Progenitor cell of endocrine pancreas (in vitro differentiated cells): ENCODE measurements at places on chromosomes 16 and 17.

- DNase-seq, result no peak
- peaks cover 19% of the 10 kb centered on the region for H3K4me1 ChIP-seq
- no peak overlapping the region for H3K4me3 ChIP-seq
- H3K27me3 ChIP-seq, result peaks cover 22% of the 10 kb centered on the region
These were observed 23.6 kb downstream of the CACNA1G start for GRCh38 chr17:50584116-50584515.

DNA sequence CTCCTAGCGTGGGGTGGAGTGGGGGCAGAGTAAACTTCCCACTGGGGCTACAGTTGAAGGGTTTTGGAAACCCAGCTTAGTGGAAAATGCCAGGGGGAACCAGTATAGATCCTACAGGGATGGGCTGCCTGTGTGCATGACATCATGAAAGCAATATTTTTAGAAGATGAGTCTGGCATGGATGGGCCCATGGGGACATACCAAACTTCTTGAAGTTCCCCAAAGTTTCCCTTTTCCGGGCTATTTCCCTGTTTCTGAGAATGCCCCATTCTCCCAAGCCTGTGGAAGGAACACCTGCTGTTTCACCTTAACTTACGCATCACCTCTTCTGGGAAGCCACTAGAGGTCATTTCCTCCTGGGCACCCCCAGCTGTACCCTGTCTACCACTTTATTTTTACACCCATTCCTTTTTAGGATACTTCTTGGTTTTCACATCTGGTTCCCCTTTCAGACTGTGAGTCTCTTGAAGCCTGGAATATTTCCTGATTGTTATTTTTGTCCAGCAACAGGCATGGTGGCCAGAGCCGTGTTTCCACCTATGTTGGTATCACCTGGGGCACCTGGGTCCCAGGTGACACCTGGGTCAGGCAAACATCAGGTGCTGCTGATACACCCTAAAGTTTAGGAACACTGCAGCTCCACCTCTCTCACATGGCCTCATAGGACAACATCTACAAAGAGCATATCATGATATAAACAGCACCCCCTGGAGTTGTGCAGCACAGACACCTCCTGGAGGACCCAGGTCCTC, 9.8 kb downstream of the SOCS3 start:
- H3K4me3 ChIP-seq, result no peak overlapping the region
- peaks cover 42% of the 10 kb centered on the region for H3K27me3 ChIP-seq
- no peak overlapping the region for H3K27ac ChIP-seq
- no peak for DNase-seq
- H3K4me1 ChIP-seq, result peaks cover 4% of the 10 kb centered on the region

- H3K4me3 ChIP-seq, result no peak overlapping the region
- H3K36me3 ChIP-seq, result peaks cover 1% of the 10 kb centered on the region
- H3K27me3 ChIP-seq, result peaks cover 48% of the 10 kb centered on the region
- DNase-seq, result no peak
- no peak overlapping the region for H3K27ac ChIP-seq
These were observed 481.5 kb upstream of the ZFHX3 start for GRCh38 chr16:73529303-73530012.

GRCh38 chr16:138049-138417, 440 bp downstream of the NPRL3 start:
- H3K4me3 ChIP-seq, result peak overlapping the region; percentile 80
- peak; percentile 42 for DNase-seq
- H3K27me3 ChIP-seq, result peaks cover 6% of the 10 kb centered on the region
- H3K27ac ChIP-seq, result peak overlapping the region; percentile 55

DNA sequence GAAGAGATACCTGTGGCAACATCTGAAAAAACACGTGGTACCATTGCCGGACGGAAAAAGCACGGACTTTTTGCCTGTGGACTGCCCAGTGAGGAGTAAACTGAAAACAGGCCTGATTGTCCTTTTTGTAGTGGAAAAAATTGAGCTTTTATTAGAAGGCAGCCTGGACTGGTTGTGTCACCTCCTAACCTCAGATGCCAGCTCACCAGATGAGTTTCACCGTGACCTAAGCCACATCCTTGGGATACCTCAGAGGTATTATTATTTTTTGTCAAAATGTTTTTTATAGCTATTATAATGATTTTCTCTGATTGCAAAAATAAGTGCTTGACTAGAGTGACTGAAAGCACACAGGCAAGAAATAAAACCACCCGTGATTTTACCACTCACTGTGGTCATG, 34.9 kb downstream of the RNF213 start:
- no peak overlapping the region for H3K27ac ChIP-seq
- H3K27me3 ChIP-seq, result no peaks in the 10 kb centered on the region
- H3K36me3 ChIP-seq, result peaks cover 23% of the 10 kb centered on the region
- H3K4me1 ChIP-seq, result no peaks in the 10 kb centered on the region
- DNase-seq, result no peak
- no peak overlapping the region for H3K4me3 ChIP-seq

- H3K4me1 ChIP-seq, result no peaks in the 10 kb centered on the region
- peaks cover 10% of the 10 kb centered on the region for H3K27me3 ChIP-seq
- H3K4me3 ChIP-seq, result no peak overlapping the region
- no peak for DNase-seq
These were observed 421.0 kb upstream of the CDH5 start for GRCh38 chr16:65945493-65945892.

DNA sequence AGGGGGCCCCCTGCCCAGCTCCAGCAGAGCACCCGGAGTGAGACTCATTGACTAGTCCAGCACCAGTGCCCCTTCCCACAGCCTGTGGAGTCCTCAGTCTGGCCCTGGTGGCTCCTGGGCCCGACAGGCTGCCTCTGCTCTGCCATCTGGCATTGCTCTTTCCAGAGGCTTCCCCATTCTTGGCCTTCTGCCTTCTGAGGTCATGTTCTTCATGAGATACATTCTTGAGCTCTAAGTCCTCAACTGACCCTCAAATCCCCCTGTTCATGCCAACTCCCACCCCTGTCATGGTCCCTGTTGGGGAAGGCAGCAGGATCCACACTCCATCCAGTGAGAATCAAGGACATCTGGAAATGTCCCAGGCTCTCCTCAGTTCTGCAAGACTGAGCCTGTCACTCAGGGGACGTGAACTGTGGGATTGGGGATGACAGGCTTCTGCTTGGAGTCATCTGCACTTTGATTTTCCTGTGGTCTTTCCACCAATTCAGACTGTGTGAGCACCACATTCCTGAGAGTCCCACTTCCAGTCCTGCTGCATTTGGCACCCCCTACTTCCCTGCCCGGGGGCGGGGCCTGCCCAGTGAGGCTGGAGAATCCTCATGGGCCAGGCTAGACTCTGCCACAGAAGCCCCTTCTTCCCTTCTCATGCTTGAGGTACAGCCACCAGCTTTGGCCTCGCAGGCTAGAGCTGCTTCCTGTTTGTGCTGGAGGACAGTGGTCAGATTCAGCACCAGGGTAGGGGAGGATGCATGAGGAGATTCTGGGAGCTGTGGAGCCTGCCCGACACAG, 2.7 kb downstream of the TRPV2 start:
- H3K36me3 ChIP-seq, result no peaks in the 10 kb centered on the region
- H3K27ac ChIP-seq, result no peak overlapping the region
- no peak for DNase-seq
- no peak overlapping the region for H3K4me3 ChIP-seq

DNA sequence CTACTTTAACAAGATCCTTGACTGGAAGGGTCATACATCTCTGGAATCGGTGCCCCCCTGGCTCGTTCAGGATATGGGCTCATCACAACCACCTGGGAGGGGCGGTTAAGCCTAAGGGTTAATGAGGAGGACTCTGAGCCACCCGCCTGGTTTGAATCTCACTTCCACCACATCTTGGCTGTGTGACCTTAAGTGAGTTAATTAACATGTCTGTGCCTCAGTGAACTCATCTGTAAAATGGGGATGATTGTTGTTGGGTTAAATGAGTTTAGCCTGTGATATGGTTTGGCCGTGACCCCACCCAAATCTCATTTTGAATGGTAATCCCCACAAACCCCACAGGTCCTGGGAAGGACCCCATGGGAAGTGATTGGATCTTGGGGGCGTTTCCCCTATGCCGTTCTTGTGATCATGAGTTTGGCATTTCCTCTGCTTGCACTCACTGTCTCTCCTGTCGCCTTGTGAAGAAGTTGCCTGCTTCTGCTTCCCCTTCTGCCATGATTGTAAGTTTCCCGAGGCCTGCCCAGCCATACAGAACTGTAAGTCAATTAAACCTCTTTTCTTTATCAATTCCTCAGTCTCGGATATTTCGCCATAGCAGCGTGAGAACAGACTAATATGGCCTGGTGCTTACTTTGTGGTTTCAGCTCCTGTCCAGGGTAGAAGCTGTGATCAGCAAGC, 214.0 kb upstream of the CIBAR2 start:
- peaks cover 17% of the 10 kb centered on the region for H3K4me1 ChIP-seq
- H3K4me3 ChIP-seq, result no peak overlapping the region
- peaks cover 12% of the 10 kb centered on the region for H3K27me3 ChIP-seq
- no peak for DNase-seq

DNA sequence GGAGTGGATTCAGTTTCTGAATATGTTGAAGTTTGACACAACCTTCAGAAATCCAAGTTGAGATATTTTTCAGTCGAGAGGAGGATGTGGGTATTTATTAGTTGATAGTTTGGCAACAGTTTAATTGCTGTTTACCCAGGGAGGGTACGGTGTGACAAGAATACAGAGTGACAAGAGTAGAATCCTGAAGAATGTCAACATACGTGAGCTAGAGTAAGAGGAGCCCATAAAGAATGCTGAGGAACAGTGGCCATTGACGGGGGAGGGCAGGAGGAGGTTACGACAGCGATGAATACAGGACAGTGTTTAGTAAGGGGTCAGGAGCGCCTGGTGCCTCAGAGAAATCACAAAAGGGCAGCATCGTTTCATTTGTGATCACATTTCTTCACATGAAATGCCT, 76.5 kb downstream of the AATF start:
- H3K4me3 ChIP-seq, result no peak overlapping the region
- no peak overlapping the region for H3K27ac ChIP-seq
- H3K4me1 ChIP-seq, result peaks cover 6% of the 10 kb centered on the region
- H3K27me3 ChIP-seq, result no peaks in the 10 kb centered on the region
- no peak for DNase-seq
- H3K36me3 ChIP-seq, result peaks cover 4% of the 10 kb centered on the region

GRCh38 chr16:1182950-1183907, 30.3 kb downstream of the CACNA1H start:
- no peak overlapping the region for H3K27ac ChIP-seq
- DNase-seq, result no peak
- H3K36me3 ChIP-seq, result peaks cover 3% of the 10 kb centered on the region
- no peak overlapping the region for H3K4me3 ChIP-seq

DNA sequence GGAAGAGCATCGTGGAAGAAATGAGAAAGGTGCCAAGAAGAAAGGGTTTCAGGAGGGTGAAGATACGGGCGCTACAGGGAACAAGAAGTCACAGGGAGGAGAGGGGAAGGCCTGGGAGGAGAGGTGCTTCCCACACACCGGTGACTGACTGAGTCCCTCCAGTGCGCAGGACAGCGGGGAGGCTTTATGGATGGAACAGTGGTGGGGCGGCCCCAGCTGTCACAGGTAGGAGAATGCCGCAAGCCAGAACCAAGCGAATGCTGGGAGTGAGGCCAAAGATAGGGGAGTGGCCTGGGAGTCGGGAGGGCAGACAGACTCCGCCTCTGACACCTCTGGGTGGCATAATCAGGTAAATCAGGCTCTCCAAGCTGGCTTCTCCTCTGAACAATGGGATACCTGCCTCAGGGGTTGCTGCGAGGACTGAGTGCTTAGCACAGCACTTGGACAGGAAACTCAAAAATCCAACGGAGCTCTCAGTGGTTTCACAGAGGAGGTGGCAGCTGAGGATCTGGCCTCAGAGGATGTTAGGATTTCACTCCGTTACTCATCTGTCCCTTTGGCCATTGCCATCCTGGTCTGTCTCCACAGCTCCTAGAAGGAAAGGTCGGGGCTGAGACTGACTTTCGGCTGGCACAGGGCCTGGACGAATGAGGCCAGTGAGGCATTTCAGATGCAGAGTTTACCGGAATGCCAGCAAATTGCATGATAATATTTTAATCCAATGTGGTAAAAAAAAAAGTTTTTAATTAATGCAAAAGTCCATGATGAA, 717 bp upstream of the CNP start:
- H3K4me3 ChIP-seq, result peak overlapping the region; percentile 79
- peaks cover 3% of the 10 kb centered on the region for H3K36me3 ChIP-seq
- H3K4me1 ChIP-seq, result peaks cover 18% of the 10 kb centered on the region
- DNase-seq, result peak; percentile 49
- no peaks in the 10 kb centered on the region for H3K27me3 ChIP-seq

- H3K4me1 ChIP-seq, result no peaks in the 10 kb centered on the region
- no peaks in the 10 kb centered on the region for H3K36me3 ChIP-seq
- H3K4me3 ChIP-seq, result no peak overlapping the region
- no peaks in the 10 kb centered on the region for H3K27me3 ChIP-seq
- H3K27ac ChIP-seq, result no peak overlapping the region
These were observed 48.5 kb downstream of the CDH13 start for GRCh38 chr16:82675300-82675699.

- DNase-seq, result no peak
- H3K4me3 ChIP-seq, result no peak overlapping the region
- H3K36me3 ChIP-seq, result peaks cover 3% of the 10 kb centered on the region
- no peak overlapping the region for H3K27ac ChIP-seq
- no peaks in the 10 kb centered on the region for H3K4me1 ChIP-seq
- no peaks in the 10 kb centered on the region for H3K27me3 ChIP-seq
These were observed 8.4 kb upstream of the SMIM5 start for GRCh38 chr17:75624714-75625345.

- no peak for DNase-seq
- no peak overlapping the region for H3K27ac ChIP-seq
- H3K27me3 ChIP-seq, result no peaks in the 10 kb centered on the region
- peaks cover 36% of the 10 kb centered on the region for H3K4me1 ChIP-seq
These were observed 1.1 kb downstream of the ORC6 start for GRCh38 chr16:46690281-46691178.

DNA sequence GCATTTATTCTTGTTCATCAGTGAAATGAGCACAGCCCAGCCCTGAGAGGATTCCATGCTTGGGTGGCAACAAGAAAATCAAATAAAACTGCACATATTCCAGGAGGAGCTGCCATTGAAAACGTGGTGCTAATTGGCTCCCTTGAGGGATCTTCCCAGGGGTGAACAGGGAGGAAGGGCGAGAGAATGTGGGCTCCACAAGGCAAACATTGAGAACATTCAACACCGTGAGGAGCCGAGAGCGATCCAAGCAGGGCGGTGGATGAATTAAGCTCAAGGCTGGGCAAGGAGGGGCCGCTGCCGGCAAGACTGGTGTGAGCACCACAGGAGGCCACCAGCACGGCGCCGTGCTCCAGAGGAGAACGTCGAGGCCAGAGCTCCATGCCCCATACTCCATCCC, 166.9 kb downstream of the C16orf95 start:
- H3K4me3 ChIP-seq, result no peak overlapping the region
- H3K36me3 ChIP-seq, result peaks cover 2% of the 10 kb centered on the region
- no peak for DNase-seq
- H3K27ac ChIP-seq, result no peak overlapping the region
- no peaks in the 10 kb centered on the region for H3K4me1 ChIP-seq
- H3K27me3 ChIP-seq, result peaks cover 14% of the 10 kb centered on the region

GRCh38 chr16:4373909-4374742, 2.5 kb downstream of the VASN start:
- H3K4me1 ChIP-seq, result peaks cover 29% of the 10 kb centered on the region
- H3K4me3 ChIP-seq, result no peak overlapping the region
- no peaks in the 10 kb centered on the region for H3K36me3 ChIP-seq
- no peak overlapping the region for H3K27ac ChIP-seq
- no peaks in the 10 kb centered on the region for H3K27me3 ChIP-seq

- no peak overlapping the region for H3K4me3 ChIP-seq
- no peaks in the 10 kb centered on the region for H3K27me3 ChIP-seq
- DNase-seq, result no peak
- peaks cover 47% of the 10 kb centered on the region for H3K36me3 ChIP-seq
- peak overlapping the region; percentile 8 for H3K27ac ChIP-seq
These were observed 26.7 kb upstream of the MRC2 start for GRCh38 chr17:62600805-62601204.

GRCh38 chr16:31271621-31272190, 11.9 kb downstream of the ITGAM start:
- peaks cover 31% of the 10 kb centered on the region for H3K27me3 ChIP-seq
- H3K36me3 ChIP-seq, result no peaks in the 10 kb centered on the region
- no peaks in the 10 kb centered on the region for H3K4me1 ChIP-seq
- no peak overlapping the region for H3K4me3 ChIP-seq
